GF-D8 (cell line): ENCODE measurements at places on chromosomes 5 and 9.

DNA sequence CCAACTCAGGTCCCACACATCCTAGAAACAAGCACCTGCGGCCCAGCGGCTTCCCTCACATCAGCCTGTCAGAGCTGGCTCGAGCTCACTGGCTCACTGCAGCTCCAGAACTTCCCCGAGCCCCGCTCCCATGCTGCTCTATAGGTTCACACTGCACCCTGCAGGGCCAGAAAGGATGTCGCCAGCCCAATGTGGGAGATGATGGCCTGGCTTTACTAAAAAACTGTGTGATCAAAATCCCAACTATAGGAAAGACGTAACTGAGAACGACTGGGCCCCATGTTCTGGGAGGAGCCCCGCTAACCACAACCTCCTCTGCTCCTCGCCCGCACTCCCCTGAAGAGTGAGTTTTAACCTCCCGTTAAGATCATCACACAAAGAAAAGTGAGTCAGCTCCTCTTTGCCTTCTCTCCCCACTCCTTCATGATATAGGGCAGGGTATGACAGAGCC, 4.6 kb downstream of the SURF4 start:
- no peak for DNase-seq

GRCh38 chr5:142783601-142784341, 13.6 kb downstream of the ARHGAP26 start:
- no peak for DNase-seq

GRCh38 chr5:138460032-138460693, 5.1 kb upstream of the EGR1 start:
- DNase-seq, result no peak

DNA sequence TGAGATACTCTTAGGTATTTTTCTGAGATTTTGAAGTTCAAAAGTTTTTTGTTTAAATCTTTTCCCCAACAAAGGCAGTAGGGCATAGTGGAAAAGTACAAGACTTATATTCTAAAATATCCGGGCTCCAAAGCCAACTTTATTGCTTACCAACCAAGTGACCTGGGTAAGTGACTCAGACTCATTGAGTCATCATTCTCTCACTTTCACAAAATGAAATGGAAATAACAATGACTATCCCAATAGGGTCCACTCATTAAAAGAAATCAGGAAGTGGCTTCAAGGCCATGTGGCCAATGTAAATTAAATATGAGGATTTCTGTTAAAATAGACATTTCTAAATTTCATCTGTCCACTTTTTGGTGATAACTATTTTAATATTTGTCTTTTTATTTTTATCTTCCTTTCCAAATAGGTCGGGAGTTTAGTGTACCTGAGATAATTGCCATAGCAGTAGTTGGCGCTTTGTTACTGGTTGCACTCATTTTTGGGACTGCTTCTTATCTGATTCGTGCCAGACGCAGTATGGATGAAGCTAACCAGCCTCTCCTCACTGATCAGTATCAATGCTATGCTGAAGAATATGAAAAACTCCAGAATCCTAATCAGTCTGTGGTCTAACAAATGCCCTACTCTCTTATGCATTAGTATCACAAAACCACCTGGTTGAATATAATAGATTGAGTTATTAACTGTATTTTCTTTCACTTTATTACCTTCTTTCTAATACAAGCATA, 15.5 kb downstream of the TYRP1 start:
- DNase-seq, result no peak

DNA sequence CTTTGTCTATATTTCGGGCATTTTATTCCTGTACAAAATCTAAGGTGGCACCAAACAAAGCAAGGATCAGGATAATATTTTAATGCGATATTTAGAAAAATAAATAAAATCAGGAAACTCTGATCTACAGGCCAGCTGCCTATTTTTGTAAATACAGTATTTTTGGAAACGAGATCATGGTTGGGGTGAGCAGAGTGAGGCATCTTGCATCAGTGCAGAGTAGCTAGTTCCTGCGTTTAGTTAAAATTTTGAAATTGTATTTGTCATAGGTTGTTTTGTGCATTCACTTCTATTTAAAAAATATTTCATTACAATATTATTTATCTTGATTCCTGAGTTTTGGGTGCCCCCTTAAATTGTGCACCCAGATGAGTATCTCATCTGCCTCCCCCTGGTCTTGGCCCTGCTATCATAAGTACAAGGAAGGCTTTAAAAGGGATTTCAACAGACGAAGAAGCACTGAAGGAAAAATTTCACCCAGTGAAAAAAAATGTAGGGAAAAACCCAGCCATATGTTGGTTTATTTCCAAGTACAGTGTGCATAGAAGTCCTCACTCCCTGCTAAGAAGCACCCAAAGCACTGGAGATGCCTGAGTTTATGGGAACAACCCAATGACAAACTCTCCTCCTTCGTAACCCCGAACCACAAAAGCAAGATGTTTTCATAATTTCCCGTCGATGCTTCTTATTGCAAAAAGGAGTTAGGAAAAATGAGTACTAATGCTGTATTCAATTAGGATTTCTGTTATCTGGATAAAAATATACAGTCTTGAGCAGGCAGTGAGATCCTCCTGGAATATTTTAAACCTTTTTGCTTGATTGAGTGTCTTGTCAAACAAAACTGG, 304.7 kb upstream of the CLINT1 start:
- no peak for DNase-seq

DNA sequence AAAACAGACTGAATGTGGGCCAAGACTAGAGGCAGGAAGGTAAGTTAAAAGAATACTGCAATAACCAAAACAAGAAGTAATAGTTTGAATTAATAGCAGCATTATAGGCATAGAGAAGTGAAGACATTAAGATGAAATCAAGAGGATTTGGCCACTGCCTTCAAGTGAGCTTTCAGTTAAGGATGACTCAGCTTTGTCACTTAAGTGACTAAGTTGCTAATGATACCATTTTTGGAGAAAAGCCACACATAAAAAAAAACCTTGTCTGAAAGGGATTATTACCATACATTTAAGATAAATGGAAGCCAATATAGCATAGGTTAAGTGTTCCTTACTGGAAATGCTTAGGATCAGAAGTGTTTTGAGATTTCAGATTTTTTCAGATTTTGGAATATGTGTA, 57.0 kb downstream of the ECPAS start:
- no peak for DNase-seq

GRCh38 chr9:6938447-6938846, 180.7 kb downstream of the KDM4C start:
- peak; percentile 45 for DNase-seq

- DNase-seq, result no peak
These were observed 35.5 kb downstream of the BICD2 start for GRCh38 chr9:92728831-92729734.

DNA sequence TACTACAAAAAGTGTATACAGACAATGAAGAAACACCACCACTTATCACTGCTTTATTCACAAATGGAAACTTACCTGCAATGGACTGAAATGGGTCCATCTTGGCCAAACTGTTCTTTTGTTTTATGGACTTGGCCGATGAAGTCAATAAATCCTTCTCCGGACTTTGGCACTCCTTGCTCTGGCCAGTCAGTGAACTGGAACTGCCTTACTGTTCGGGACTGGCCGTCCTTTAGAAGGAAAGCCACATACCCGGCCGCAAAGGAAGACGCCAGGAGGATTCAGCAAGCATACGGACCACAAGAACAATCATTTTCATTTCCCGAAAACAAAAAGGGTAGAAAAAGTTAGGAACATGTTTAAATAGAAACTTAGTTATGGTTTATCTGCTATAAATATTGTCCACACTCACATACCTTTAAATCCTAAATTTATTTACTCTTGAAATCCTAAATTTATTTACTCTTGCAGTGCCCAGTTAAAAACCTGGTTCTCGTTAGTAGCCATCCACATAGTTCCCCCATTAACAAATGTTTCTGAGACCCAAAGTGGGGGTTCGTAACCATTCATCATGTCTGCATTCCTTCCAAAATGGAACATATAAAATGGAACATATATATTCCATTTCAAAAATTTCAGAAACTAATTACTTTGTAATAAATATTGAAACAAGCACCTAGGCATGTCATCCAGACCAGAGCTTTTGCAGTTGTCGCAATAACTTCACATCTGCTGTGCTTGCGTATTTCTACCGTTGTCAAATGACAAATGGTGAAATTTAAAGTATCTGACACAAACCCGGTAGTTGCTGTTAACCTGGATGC, 532.1 kb upstream of the DMAC1 start:
- DNase-seq, result no peak

- DNase-seq, result no peak
These were observed 291.2 kb downstream of the PRELID2 start for GRCh38 chr5:145543968-145544367.

DNA sequence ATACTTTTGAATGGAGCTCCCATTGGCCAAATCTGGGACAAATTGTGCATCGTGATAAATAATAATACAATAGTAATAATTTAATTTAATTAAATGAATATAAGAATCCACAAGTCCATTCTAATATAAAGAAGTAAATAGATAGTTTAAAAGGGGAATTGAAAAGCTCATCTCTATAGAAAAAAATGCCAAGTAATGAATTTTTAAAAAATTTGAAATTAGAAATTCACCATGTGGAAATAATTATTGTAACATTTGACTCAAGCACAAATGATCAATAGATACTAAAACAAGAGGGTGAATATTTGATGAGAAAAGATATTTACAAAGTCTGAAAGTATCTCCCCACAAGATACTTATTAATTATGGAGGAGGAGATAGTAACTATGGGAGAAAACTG, 467.4 kb downstream of the CETN3 start:
- DNase-seq, result no peak

GRCh38 chr9:1373445-1373844, 323.3 kb downstream of the DMRT2 start:
- no peak for DNase-seq

DNA sequence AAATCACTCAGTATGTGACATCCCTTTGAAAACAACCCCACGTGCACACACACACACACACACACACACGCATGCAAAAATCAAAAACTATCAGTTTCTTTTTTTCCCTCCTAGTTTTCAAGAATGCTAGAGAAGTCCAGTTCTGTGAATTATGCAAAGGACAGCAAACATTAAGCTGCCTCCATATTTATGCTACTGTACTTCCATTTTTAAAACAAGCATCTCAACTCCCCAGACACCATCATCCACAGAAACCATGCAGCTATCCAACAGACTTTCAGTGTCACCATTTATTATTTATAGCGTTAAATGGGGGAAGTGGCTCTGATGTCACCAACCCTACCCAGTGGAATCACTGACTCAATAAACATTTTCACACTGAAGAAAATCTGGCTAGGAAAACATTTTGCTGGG, 1.6 kb downstream of the FBXW11 start:
- DNase-seq, result no peak

- no peak for DNase-seq
These were observed 34.9 kb upstream of the SYNPO start for GRCh38 chr5:150605546-150605945.

GRCh38 chr9:35340046-35340445, 149.9 kb upstream of the RUSC2 start:
- no peak for DNase-seq

DNA sequence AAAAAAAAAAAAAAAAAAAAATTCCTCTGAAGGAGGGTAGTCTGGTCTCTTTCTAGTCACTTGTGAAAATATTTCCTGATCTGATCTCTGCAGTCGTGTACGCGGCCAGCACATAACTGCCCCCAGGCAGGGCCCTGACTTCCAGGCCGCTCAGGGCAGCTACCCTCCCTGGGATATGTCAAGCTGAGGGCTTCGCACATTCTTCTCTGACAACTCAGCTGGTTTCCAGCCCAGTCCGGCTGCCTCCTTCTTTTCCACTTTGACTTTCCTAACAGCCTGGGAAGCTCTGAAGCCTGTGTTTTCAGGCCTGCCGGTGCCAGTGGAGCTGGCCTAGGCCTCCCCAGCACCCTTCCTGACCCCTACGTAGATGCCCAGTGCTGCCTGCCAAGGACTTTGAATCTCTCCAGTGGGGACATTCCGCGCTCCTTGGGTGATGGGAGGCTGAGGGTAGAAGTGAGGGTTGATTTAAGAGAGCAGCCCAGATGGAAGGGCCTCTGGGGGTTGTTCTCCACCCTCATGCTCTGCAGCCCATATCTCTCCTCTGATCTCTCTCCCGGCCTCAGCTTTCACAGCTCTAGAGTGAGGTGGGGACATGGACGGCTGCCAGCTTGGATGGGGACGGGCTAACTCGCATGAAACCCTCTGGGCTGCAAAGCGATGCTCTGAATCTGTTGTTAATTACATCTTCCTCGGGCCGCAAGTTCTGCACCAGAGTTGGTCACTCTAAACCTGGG, 20.7 kb downstream of the COL5A1 start:
- no peak for DNase-seq

GRCh38 chr5:132479111-132479951, 11.2 kb downstream of the IRF1 start:
- no peak for DNase-seq

DNA sequence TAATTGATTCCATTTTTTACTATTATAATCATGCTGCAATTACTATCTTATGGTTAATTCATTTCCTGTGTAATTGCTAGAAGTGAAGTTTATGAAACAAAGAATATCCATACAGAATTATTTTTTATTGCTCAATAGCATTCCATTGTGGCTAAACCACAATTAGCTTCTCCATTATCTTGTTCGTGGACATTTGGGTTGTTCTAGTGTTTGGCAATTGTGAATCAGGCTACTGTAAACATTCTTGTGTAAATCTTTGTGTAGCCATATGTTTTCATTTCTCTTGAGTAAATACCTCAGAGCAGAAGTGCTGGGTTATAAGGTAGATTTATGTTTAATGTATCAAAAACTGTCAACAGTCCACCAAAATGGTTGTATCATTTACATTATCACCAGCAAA, 341.1 kb downstream of the MAT2B start:
- DNase-seq, result no peak

- no peak for DNase-seq
These were observed 11.7 kb downstream of the NSG2 start for GRCh38 chr5:174057206-174057605.

DNA sequence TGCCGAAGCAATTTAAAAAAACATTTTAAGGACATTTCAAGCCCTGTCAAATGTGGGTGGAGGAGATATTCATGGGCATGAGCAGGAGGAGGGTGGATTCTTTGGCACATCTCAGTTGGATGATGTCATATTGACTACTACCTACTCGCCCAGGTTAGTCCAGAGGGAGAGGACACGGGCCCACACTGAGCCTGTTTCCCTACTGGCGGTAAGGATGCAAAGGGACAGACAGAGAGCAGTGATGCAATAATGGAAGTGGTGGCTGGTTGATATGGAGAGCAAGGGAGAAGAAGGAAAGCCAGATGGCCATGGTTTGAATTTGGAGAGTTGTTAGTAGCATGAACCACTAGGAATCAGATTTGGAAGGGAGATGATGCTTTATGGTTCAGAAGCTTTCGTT, 34.1 kb upstream of the PDE8B start:
- DNase-seq, result no peak

- DNase-seq, result no peak
These were observed 975.4 kb downstream of the NR2F1-AS1 start for GRCh38 chr5:92605591-92605990.

GRCh38 chr5:111752426-111752965, 4.5 kb downstream of the NREP start:
- DNase-seq, result no peak
